Muscle of back (tissue), 13 donors: ENCODE measurements at places on chromosomes 2 and 18. TPM values are rescaled to one million over a fixed set of nuclear protein-coding genes. Genes with fewer than 3 reads are reported as not detected.

- DNase-seq: no peak
Observed at GRCh38 chr2:218755567-218756404, 26.2 kb upstream of the CYP27A1 start.

TUBB8B gene
- polyA plus RNA-seq: not detected

OR6B3 gene
- not detected for polyA plus RNA-seq

GYPC gene
- polyA plus RNA-seq: 116 TPM
